ENCODE measurements at places on chromosomes 2 and 18.

GRCh38 chr18:39299152-39299551, 1733.6 kb upstream of the CELF4 start:
- DNase-seq: no peak

DNA sequence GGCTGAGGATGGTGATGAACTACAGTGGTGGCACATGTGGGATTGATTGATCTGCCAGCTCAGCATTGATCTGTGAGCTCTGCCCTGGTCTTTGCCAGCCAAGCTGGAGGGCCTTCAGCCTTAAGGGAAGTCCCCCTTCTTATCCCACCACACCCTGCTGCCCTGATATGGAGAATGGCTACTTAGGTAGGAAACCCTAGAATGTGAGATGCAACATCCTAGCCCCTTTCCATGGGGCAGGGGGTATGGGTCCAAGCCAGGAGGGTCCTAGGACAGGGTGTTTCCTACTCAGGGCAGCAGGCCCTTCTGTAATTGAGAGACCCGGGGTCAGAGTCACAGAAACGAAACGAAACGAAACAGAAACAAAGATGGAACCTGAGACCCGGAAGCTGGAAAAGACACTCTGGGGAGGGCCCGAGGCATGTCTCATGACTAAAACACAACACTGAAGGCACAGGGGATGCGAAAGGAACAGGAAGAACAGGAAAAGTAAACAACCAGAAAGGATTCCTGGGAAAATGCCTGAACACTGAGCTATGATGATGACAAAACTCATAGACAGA, 16.9 kb upstream of the SULT1C2 start:
- DNase-seq: no peak

DNA sequence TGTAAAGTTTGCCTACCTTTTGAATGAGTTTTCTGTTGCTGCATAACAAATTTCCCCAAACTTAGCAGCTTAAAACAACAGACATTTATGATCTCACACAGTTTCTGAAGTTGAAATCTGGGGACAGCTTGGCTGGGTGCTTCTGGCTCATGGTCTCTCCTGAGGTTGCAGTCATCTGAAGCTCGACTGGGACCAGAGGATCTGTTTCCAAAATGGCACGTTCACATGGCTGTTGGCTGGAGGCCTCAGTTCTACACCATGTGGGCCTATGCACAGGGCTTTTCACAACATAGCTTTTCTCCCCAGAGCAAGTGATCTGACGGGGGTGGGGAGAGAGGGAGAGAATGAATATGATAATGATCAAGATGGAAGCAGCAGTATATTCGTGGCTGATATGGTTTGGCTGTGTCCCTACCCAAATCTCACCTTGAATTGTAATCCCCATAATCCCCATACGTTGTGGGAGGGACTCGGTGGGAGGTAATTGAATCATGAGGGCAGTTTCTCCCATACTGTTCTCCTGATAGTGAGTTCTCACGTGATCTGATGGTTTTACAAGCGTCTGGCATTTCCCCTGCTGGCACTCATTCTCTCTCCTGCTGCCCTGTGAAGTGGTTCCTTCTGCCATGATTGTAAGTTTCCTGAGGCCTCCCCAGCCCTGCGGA, 3.5 kb downstream of the RALB start:
- no peak for DNase-seq

DNA sequence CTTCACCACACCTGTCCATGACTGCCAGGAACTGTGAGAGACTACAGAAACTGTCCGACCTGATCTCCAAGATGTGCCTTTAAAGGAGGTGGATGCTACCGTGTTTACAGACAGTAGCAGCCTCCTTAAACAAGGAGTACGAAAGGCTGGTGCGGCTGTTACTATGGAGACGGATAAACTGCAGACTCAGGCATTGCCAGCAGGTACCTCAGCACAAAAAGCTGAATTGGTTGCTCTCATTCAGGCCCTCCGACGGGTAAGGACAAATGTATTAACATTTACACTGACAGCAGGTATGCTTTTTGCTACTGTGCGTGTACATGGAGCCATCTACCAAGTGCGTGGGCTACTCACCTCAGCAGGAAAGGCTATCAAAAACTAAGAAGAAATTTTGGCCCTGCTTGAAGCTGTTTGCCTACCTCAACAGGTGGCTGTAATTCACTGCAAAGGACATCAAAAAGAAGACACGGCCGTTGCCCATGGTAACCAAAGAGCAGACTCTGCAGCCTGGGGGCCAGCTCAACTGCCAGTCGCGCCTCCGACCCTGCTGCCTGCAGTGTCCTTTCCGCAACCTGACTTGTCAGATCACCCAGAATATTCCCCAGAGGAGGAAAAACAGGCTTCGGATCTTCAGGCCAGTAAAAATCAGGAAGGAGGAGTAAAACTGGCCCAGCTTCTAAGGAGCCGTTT, 30.9 kb downstream of the SKA1 start:
- DNase-seq: no peak

DNA sequence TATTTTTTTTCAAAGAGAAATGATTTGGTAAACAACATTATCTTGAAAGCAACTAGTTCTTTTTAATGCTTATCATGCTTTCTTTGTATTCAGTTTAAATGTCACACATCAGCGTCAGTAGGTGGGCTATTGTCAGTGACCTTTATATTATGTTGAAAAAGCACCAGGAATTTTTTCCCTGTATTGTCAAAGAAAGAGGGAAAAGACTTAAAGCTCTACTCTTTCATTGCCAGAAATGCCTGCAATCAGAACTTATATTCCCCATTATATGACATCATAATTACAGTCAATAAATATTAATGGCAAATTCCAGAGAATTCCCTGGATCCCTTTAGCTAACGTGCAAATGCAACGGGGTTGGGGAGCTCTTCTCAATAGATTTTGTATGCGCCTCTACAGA, 353.9 kb downstream of the CDH2 start:
- no peak for DNase-seq

- no peak for DNase-seq
Measured at GRCh38 chr2:4122726-4123125, 419.4 kb downstream of the DCDC2C start.

- no peak for DNase-seq
Measured at GRCh38 chr2:11812466-11813248, 66.2 kb downstream of the LPIN1 start.

DNA sequence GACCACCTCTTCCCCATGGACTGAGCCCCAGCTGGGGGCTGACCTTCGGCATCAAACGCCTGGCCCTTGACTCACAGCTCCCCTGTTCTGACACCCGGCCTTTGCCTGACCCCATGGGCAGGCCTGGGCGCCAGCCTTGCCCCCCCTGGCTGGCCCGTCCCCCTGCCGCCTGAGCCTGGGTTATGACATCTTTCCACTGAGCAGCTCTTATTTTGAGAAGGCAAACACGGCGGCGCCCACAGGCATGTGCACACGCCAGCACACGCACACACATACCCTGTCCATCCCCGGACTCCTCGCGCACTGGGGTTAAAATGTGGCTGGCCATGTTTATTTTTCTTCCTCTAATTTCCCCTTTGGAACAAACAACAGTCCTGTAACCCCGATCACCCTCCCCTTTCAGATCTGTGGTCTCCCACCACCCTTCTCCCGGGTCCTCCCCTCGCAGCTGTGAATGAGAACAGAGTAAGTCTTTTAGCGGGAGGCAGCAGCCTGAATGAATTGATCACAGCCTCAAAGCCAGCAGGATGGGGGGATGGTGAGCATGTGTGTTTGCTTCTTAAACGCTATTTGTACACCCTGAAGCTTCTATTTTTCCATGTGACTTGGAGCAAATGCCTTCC, 11.8 kb upstream of the ATOH8 start:
- no peak for DNase-seq

GRCh38 chr2:238892204-238892500, 44.3 kb downstream of the TWIST2 start:
- no peak for DNase-seq

GRCh38 chr2:48312126-48312525, 217.8 kb upstream of the STON1 start:
- DNase-seq: no peak

- DNase-seq: no peak
Measured at GRCh38 chr2:241862775-241863535, 4.3 kb upstream of the PDCD1 start.

DNA sequence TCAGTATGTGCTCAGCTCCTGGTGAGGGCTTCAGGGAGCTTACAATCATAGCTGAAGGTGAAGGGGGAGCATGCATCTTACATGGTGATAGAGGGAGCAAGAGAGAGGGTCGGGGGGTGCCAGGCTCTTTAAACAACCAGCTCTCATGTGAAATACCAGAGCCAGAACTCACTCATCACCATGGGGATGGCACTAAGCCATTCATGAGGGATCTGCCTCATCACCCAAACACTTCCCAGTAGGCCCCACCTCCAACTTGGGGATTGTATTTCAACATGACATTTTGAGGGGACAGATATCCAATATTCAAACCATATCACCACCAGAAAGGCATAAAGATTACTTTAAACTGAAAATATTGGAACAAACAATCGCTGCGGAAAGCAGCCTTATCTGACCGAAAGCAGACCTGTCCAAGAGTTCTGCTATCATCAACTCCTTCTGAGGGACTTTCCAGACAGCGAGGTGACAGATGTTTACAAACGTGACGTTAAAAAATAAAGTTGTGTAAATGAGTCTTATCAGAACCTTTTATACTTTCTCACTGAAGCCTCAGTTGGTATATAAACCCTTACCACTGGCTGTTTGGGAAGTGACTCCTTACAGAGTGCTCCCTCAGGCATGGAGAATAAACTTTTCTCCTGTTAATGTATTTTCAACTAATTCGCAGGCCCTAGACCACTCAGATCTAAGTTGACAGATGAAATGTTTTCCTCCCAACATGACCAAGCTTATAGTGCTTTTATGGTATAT, 35.5 kb upstream of the PTH2R start:
- DNase-seq: no peak

GRCh38 chr2:166417669-166418068, 41.9 kb upstream of the SCN9A start:
- no peak for DNase-seq

Data from GM19239 (cell line).